Kidney tubule cell (primary cell): ENCODE measurements at places on chromosomes 1 and 21.
A peak's percentile ranks its signal among the peaks of the same experiment; 100 is the strongest.

DNA sequence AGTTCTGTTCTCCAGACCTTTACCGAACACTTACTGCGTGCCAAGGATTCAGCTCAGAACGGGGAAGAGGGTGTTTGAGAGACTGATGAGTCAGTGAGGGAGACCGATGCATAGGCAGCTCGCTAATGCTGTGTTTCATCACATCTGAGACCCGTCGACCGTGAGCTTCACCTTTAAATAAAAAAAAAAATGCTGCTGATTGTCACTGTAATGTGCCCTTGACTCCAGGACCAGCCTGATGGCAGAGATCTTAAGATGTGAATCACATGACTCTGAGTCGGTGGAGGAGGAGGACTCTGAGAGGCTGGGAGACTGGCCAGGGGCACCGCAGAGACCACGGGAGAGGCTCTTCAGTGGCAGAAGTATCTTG lies 28.8 kb downstream of the SPSB1 start:
- peak; percentile 38 for DNase-seq

- DNase-seq, result no peak
Observed at GRCh38 chr21:15079269-15079668, 14.5 kb upstream of the NRIP1 start.

GRCh38 chr1:210321131-210321530 lies 7.6 kb upstream of the HHAT start:
- DNase-seq, result no peak

DNA sequence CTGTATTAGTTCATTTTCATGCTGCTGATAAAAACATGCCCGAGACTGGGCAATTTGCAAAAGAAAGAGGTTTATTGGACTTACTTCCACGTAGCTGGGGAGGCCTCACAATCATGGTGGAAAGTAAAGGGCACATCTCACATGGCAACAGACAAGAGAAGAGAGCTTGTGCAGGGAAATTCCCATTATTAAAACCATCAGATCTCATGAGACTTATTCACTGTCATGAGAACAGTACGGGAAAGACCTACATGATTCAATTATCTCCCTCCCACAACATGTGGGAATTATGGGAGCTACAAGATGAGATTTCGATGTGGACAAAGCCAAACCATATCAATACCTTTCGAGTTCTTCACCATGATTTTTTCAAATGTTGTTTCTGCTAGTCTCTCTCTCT lies 3.7 kb upstream of the CHRM3 start:
- no peak for DNase-seq

DNA sequence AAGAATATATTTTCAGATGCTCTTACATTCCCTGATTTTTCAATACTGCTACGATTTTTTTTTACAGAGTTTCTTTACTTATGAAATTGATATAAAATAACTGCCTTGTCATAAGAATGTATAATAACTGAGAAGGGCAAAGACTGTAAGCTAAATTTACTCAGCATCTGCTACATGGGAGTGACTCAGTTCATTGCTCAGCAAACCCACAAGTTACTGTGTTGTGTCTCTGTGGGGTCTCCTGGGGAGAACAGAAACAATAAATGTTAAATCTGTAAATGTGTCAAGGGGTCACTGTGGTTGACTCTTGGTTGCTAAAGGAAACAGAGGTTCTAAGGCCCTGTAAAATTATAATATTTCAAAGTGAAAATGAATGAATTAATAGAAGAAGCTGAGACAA lies 210.3 kb upstream of the CACYBP start:
- peak; percentile 94 for DNase-seq

DNA sequence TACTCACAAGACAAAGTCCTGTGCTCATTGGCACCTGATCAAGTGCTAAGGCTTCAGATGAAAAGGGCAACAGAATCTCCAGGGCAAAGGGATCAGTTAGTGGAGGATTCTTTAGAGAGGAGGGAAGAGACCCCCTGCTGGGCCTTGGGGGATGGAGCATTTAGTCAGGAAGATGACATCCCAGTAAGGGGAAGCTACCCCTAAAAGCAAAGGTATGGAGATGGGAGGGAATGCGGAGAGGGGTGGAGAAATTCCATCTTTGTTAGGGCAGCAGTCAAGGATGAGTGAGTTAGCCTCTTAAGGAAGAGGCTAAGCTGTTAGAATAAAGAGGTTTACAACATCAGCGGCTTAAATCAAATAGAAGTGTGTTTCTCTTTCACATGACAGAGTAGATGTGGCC lies 67.4 kb downstream of the ST6GALNAC3 start:
- peak; percentile 48 for DNase-seq
